ENCODE measurements at places on chromosomes 3 and 15.

DNA sequence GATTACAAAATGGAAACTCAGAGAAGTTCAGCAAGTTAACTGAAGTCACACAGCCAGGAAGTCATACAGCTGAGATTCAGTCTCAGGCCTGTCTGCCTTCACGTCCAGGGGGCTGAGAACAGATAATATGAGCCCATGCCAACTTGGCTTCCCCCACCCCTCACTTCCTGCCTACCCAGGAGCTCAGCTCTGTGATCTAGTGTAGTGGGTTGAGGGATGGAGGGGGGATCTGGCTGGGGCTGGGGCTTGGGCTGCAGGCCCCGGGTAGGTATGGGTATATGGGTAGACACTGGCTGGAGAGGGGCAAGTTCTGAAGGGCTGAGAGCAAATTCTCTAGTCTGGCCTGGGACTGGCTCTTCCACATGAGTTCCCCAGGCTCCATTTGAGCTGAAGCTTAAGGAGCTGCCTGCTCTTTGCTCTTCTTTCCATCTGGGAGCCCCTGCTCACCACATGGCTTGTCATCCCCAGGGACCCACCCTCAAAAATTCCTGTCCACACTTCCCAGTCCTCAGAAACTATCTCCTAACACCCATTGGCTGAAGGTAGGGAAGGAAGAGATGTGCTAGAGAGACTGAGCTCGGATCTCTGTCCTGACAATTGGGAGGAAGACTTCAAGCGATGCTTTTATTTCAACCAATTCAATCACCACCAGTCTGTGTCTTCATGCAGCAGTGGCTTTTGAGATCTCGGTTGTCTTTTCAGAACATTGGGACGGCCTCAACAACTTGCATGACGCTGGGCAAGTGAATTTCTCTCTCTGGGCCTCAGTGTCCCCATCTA is 2.0 kb downstream of the RASGRF1 start:
- no peak for DNase-seq

GRCh38 chr3:69872783-69873378 is 126.7 kb upstream of the SAMMSON start:
- no peak for DNase-seq

- DNase-seq: no peak
These were observed 3.7 kb downstream of the PAK6 start for GRCh38 chr15:40242601-40243000.

DNA sequence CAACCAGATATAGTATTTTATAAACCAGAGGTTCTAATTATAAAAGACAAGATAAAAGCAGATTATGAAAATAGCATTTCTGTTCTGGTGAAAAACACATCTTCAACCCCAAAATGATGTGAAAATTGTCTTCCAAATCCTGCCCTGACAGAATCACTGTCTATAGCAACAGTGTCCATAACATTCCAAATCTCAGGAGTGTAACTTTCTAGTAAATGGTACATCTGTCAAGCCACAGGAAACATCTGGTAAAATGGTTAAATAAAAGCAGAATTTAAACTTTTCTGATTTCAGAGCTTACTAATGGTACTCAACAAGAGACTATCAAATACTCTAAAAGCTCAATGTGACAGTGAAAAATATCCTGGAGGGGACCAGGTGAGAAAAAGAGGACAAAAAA is 60.5 kb downstream of the VGLL4 start:
- DNase-seq: no peak

- DNase-seq: no peak
These were observed 156.2 kb upstream of the SEMA6D start for GRCh38 chr15:47561102-47561501.

GRCh38 chr3:22951910-22952309 is 251.2 kb upstream of the UBE2E2 start:
- DNase-seq: no peak

DNA sequence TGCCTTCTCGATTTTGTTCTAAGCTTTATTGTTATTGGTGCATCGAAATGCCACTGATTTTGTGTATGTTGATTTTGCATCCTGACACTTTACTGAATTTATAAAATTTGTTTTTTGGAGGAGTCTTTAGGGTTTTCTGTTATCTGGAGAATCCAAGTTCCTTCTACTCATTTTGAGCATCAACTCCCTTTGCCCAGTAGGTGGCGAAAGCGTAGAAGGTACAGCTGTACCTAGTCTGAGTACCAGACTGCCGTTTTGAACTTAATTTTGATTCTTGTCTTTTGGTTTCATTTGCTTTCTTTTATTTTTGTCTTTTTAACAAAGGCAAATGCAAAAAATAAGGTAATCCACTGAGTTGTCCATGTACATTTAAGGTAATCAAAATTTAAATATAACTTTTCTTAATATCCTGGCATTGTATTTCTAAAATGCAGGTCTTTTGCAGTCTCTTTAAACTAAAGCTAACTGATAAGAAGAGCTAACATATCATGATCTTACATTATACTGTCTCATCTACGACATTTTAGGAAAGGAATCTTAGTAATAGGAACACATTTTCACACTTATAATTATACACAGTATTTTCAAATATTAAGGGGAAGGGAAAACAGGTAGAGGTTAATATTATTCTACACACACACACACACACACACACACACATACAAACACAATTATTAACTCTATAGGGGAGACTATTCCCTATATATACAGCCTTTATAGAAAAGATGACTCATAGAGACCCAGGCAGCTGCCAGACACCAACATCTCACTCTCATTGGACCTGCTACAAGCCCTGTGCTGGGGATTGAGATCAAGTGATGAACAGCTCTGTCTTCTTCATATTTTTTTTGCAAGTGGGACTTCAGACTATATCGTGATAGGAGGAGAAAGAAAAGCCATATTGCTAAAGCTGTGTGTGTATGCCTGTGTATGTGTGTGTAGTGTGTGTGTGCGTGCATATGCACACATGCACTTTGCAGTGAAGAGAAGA is 71.8 kb downstream of the SYNPR start:
- peak; percentile 67 for DNase-seq

GRCh38 chr15:57732526-57733331 is 26.2 kb downstream of the POLR2M start:
- DNase-seq: peak; percentile 52

DNA sequence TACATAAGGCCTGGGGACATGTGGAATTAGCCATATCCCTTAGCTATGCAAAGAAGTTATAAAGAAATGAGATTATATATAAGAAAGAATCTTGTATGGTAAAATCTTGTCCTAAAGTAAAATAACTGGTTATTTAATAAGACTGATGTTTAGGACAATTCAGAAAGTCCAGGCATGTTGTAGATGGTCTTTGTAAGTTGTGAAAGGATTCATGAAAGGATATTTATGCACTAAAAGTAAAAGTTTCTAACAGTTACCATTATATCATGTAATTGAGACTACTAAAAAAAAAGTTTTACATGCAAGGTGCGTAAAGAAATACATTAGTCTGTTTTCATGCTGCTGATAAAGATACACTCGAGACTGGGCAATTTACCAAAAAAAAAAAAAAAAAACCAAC is 146.3 kb downstream of the FMN1 start:
- peak; percentile 41 for DNase-seq

- no peak for DNase-seq
These were observed 604.9 kb upstream of the KCNMB2 start for GRCh38 chr3:177931346-177931745.

Data from OCI-LY7 (cell line).